ENCODE measurements at places on chromosomes 12 and 14.

DNA sequence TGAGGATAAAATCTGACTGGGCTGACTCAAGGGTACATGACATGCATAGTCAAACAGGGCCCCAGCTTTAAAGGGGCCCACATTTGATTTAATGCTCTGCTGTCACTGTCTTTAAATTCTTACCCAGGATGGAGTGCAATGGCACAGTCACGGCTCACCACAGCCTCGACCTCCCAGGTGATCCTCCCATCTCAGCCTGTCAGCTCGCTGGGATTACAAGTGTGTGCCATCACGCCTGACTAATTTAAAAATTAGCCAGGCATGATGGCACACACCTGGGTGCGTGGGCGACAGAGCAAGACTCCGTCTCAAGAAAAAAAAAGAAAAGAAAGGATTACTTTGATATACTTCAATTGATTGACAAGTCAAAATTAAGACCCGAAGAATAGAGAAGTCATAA lies 9.2 kb upstream of the PLBD1 start:
- no peak for DNase-seq

DNA sequence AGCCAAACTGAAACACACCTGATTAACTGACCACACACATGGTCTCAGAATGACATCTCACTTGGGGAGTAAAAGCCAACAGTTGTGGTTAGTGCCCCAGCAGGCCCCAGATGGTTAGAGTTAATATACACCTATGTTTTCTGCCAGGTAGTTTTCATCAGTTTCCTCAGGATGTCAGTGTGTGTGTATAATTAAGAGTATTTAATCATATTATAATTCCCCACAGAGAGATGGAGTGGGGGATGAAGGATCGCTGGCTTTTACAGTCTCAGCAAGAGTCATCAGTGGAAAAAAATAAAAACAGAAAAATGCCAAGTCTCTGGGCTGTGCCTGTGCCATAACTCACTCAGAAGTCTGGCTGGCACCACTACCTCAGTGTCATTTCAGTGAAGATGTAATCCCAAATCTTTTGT lies 412.5 kb downstream of the ZFP36L1 start:
- DNase-seq, result peak; percentile 94

DNA sequence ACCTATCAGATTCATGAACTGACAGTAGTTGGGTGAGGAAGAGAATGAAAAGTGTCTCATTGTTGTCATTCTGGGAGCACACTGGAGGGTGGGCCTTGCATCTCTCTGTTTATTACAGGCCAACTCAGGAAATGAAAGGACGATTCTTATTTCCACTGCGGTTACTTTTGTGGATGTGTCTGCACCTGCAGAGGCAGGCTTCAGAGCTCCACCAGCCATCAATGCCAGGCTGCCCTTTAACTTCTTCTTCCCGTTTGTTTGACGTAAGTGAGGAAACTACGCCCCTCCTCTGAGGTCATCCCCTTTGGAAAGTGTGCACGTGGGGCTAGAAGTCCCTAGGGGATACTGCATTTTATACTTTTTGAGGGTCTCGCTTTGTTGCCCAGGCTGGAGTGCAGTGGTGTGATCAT lies 33.7 kb downstream of the TCTN1 start:
- no peak for DNase-seq

GRCh38 chr14:101007004-101007614 lies 103.6 kb upstream of the RTL1 start:
- no peak for DNase-seq

DNA sequence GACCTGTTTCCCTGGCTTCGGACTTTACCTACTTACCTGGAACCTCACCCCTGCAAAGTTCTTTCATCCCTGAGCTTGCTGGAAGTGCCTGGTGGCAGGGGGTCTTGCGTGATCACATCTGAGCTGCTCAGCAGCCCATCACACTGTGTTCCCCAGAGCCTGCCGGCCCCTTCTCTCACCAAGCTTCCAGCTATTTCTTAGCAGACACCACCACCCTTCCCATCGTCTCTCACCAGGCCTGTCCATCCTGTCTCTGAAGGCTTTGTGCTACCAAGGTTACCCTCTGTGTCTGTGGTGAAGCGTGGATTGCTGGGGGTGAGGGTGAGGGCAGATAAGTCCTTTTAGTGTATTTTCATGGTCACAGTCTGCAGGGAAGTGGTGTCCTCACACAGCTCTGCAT lies 78.8 kb upstream of the NRXN3 start:
- DNase-seq, result no peak

DNA sequence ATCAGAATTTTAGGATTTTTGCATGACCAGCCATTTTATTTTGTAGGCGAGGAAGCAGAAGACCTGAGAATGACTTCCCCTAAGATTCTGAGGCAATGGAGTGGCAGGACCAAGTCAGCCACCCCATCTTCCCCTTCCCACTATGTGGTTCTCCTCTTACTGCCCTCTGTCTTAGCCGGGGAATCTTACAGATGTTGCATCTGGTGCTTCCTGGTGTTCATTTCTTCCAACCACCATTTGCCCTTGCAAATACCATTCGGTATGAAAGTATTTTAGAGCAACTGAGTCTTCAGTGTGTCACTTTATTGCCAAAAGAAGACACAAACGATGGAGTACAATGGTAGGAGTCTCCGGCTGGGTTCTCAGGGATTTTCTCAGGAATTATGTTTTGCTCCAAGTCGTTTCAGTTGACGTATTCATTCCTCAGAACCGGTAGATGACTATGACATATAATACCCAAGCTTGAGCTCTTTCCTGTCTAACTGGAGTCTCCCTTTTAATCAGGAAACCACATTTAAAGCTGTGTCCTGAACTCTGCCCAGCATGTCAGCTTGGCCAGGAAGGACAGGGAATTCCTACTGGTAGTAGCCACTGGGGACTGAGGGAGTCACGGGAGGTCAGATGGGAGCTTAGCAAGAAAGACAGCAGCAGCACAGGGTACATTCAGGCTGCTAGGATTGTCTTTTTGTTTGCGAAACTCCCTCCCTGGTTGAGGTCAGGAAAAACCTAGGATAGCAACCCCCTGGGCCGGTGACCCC lies 87.0 kb downstream of the SAMD4A start:
- DNase-seq, result no peak

- DNase-seq, result no peak
Observed at GRCh38 chr14:69571449-69572029, 3.1 kb downstream of the CCDC177 start.

DNA sequence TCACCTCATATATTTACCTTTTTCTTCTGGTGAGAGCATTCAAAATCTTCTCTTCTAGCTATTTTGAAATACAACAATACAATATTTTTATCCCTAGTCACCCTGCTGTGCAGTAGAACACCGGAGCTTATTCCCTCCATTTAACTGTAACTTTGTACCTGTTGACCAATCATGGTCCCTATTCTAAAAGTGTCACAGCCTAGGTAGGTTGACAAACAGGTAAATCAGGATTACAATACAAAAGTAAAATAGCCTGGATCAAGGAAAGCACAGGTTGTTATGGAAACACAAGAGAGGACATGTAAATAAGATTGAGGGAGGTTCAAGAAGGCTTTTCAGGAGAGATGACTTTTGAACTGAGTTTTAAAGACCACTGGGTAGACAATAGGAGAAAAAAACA lies 670.9 kb downstream of the DIO2 start:
- DNase-seq, result no peak

GRCh38 chr12:4444031-4444430 lies 1.6 kb downstream of the FGF6 start:
- DNase-seq, result no peak

DNA sequence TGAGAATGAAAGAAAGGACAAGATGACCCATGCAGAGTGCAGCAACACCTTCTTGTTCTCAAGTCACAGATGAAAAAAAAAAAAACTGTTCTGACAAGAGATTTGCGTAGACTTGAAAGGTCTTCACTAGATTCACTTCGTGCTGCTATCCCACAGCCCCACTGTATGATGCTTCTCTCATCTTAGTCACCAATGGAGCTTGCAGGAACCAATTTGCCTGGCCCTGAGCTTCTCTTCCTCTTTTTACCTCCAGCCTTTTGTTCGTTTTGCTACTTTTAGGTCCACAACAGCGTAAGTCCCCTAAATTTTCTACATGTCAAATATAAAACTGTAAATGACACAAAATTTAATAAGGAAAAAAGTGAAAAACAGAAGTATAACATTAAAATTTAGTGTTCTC lies 107.9 kb upstream of the NAP1L1 start:
- no peak for DNase-seq

DNA sequence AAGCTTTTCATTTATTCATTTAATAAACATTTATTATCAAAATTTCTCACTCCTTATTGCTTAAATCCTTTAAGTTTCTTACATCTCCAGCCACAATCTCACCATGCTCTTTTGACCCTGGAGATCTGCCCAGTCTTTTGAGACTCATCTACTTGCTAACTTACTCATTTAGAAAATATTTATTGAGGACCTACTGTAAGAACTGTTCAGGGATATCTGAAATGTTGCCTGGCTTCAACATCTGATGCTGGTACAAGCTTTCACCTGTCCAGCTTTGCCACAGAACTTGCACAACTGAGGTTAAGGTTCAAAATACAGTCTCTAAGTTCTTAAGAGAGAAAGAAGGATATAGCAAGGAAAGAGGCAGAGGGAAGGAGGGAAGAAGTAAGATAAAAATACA lies 17.5 kb upstream of the GXYLT1 start:
- no peak for DNase-seq

DNA sequence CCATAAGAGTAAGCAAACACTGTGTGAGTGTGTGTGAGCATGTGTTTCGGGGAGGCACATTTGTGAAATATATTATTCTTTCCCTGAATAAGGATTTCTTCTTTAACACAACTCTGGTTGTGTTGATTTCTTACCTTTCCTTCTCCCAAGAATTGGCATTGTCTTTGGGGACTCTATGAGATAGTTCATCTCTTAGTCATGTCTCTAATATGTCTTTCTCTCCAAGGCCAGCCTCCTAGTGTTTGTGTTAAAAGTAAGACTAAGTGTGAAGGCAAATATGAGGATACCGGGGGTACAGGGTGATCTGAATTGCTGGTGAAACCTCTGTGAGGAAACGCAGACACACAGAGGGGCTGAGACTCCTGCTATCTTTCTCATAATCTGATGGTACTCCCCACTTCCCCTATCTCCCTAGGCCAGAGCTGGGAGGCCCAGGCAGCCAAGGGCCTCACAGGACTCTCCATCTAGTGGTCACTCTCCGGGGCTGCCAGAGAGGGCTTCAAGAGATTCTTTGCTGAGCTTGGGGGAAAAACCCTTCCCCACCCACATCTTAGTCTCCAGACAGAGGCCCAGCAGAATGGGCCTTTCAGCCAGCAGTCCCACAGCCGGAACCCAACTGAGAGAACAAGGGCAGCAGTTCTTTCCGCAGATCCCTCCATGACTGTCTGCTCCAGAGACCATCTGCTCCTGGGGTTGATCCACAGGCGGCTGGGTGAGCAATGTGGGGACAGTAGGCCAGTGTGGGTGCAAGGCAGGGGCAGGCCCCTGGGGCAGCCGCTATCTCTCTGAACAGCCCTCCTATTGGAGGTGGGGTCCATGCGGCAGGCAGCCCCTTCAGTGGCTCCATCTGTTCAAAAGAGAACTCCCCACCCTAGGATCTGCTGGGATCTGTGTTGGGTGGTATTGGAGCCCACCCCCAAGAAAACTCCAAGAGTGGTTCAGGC lies 5.8 kb upstream of the HOXC12 start:
- no peak for DNase-seq
